HCEC 1CT (cell line): ENCODE measurements at places on chromosomes 3 and 15.

- DNase-seq = no peak
These were observed 27.0 kb downstream of the KATNBL1 start for GRCh38 chr15:34182942-34183341.

DNA sequence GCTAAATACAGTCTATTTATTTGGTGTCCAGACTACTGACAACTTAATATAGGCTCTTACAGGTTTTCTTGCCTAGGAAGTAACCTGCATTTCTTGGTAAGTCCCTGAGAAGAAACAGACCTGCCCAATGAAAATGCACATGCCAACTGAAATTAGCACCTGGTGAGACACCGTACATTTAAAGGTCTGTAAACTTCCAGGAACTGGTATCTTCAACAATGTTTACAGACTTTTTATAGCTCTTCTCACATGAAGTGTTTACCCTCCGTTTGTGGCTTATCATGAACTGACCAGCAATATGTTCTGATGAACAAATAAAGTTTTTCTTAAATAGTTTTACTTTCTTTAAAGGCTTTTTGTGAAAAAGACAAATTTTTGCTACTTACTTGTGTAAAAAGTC is 93.3 kb downstream of the PCCB start:
- no peak for DNase-seq

GRCh38 chr15:40336744-40337122 is 4.0 kb downstream of the CCDC9B start:
- DNase-seq = no peak

DNA sequence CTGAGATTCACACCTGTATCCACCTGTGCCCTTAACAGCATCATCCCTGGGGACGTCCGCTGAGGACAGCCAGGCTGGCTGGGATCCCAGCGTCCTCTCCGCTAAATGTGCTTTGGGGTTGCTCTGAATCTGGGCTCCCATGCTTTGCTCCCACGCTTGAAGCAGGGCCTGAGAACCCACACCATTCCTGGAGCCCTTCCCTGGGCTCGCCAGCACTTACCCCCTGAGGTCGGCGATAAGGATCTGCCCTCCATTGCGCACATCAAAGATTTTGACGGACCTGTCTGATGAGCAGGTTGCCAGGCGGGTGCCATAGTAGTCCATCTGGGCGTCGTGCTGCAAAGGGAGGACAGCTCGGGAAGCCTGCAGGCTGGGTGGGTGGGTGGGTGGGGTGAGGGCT is 5.8 kb downstream of the SEC13 start:
- DNase-seq = no peak

DNA sequence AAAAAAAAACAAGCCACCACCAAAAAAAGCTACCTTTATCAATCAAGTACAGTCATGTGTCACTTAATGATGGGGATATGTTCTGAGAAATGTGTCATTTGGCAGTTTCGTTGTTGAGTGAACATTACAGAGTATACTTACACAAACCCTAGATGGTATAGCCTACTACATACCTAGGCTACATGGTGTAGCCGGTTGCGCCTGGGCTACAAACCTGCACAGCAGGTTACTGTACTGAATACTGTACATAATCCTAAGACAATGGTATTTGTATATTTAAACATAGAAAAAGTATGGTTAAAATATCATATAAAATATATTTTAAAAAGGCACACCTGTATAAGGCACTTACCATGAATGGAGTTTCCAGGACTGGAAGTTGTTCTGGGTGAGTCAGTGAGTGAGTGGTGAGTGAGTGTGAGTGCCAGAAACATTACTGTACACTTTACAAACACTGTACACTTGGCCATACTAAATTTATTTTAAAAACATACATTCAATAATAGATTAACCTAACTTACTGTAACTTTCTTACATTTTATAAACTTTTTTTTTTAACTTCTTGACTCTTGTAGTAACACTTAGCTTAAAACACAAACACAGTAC is 25.9 kb upstream of the JMJD7 start:
- peak; percentile 54 for DNase-seq

GRCh38 chr3:18609187-18609586 is 184.0 kb upstream of the SATB1 start:
- DNase-seq = no peak

DNA sequence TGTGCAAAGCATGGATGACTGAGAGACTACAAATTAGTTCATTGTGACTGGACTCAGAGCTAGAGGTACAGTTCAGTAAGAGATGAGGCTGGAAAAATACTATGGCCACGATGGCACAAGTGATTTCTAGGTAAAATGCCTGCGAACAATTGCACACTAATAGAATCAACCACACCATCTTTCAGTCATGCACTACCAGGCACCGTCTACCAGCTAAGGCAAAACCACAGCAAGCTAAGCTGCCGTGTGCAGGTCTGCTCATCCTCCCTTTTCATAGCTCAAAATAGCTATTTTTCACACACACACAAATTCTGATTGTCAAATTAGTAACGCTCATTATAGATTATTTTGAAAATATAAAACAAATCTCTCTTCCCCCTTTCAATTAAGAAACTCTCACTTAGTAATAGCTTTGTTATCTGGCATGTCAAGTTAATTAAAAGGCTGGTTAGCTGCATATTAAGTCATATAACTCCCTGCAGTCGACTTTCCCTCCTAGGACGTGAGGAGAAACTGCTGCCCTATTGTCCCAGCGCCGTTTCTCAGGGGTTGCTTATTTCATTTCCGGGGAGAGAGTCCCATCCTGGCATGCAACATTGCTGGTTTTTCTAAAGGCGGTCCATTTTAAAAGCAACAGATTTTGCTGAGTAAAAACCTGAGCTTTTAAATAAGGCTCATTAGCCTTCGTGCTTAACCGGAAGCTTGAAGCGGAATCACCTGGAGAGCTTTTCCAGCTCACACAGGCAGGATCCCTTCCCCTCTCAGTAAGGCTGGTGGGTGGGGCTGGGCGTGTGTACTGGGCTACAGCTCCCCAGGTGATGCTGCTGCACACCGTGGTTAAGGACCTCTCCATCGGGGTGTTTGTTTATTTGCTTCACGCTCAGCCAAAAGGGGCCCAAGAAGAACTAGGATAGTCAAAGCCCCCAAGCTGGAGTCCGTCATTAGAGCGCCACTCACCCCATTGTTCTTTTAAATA is 16.9 kb upstream of the MEX3B start:
- no peak for DNase-seq

GRCh38 chr3:111278959-111279358 is 207.3 kb downstream of the NECTIN3 start:
- no peak for DNase-seq

GRCh38 chr15:58771621-58772250 is 634 bp downstream of the MINDY2 start:
- DNase-seq = peak; percentile 31

DNA sequence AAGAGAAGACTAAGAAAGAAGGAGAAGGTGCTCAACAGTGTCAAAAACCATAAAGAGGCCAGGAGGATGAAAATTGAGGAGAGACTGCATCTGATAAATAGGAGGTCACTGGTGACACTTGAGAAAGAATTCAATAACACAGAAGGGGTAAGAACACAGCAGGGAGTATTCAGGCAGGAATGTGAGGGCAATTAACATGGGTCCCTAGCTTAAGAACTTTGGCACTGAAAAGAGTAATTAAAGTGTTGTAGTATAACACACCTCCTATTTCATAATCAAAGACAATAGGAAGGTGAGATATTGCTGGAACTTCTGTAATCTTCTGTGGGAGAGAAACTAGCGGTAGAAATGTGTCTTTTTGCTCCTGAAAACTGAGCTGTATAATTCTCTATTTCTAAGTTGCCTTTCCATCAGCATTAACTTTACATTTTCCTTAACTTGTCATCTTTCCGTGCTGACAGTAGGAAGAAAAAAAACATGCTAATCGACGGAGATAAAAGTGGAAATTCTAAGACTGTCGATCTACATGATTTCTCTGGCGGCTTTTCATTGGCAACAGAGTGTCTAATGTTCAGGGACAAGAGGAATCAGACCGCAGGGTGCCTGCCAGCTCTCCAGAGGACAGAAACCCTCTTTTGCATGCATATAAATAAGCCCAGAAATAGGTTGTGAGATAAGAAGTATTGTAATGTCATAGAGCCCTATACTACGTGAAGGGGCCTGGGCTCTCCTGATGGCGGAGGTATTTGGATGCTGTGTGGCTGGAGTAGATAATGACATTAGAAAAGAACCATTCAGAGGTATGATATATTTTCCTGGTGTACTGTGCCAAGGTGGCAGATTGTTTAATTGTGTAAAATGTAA is 147.9 kb upstream of the GAP43 start:
- DNase-seq = no peak

DNA sequence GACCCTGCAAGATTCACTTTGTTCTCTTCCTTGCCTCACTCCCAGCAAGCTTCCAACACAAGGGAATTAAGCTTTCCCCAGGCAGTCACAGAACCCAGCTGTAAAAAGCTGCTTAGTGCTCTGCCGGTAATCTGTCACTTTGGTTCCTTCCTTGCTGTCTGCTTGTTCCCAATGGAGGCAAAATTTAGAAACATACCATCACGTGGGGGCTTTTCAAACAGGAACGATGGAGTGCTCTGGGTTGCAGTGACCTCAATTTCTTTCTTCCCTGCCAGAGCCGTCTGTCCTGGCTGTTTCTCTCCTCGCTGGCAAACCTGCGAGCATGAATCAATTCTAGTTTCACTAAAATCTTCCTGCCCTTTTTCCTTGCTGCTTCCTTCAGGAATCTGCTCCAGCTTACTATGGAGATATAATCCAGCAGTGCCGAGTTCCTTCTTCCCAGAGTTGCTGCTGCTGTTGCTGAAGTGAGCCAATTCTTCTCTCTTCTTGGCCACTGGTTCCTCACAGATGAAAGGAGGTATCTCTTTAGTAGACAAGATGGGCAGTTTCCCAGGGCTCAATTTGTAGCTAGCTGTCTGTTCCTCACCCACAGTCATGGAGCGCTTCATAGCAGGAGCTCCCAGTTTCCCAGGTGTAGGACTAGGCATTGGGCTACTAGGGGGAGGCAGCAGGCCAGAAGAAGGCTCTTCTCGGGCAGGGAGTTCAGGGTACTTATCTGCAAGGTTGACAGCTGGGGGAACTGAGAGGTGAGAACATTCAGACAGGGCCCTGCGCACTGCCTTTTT is 88.1 kb downstream of the DHX30 start:
- no peak for DNase-seq

DNA sequence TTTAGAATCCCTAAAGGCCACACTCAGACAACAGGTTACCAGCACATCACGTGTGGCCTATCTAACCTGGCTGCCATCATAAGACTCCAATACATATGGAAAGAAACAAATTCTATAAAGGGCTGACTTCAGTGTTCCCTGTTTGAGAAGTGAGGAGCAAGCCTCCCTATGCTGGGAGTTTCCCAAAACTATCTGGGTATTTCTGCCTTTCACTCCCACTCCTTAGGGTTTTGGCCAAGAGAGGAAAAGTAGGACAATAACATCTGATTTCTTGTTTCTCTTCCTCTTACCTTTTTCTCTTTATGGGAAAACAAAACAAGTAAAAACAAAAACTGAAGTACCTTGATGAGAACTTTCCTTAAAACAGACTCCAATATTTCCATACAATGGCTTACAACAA is 121.5 kb upstream of the COL8A1 start:
- no peak for DNase-seq

DNA sequence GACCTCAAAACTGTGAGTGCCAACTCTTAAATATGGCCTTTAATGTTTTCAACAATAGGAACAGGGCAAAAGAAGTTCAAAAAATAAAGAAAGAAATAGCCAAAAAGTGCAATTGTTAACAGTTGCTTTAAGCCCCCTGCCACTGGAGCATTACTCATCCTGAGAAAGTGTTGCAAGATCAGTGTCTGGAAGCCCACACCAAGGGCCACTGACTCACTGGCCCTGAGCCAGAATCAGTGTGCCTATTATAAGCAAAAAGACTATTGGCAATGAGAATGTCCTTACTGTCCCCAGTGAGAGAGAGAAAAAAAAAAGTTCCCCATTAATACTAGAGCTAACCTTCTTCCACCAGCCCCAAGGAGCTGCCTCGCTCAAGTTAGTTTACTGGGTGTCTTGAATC is 480.1 kb upstream of the ZNF385D start:
- DNase-seq = no peak

- DNase-seq = peak; percentile 10
These were observed 9.0 kb downstream of the MTFMT start for GRCh38 chr15:65020419-65020818.

- DNase-seq = peak; percentile 77
These were observed 4.5 kb upstream of the MGA start for GRCh38 chr15:41655716-41656115.

- DNase-seq = no peak
These were observed 207.3 kb downstream of the SQOR start for GRCh38 chr15:45842151-45842550.

- no peak for DNase-seq
These were observed 91.1 kb downstream of the WNT7A start for GRCh38 chr3:13788522-13789424.

GRCh38 chr3:132265488-132265887 is 51.7 kb upstream of the ACP3 start:
- DNase-seq = no peak

DNA sequence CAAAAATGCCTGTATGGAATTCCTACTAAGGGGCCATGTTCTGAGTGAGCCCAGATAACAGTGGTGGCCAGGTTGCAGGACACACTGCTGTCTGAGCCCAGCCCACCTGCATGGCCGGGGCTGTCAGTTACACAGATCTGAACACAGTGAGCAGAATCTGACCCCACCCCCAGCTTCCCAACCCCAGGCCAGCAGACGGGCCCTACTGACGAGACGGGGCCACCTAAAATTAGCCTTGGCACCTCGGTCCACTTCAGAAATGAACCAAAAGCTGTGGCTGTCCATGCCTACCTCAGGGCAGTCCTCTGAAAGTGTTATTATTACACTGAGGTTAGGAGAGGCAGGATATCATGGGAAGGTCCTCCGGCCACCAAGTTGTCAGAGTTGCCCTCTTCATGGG is 51.8 kb downstream of the LMCD1 start:
- DNase-seq = no peak

GRCh38 chr15:39248204-39248603 is 332.7 kb upstream of the THBS1 start:
- peak; percentile 64 for DNase-seq

DNA sequence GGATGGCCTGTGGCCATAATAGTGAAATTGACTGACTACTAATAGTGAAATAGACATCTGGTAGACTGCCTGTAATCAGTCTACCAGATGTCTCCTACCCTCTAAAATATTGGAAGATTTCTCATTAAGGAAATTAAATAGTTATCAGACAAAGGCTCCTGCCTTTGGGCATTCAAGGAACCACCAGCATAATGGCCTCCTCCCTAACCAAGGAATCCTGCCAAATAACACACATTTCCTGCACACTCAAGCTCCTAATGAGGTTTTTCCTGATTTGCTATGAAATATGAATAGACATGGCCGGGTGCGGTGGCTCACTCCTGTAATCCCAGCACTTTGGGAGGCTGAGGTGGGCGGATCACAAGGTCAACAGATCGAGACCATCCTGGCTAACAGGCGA is 14.6 kb downstream of the NUSAP1 start:
- no peak for DNase-seq

DNA sequence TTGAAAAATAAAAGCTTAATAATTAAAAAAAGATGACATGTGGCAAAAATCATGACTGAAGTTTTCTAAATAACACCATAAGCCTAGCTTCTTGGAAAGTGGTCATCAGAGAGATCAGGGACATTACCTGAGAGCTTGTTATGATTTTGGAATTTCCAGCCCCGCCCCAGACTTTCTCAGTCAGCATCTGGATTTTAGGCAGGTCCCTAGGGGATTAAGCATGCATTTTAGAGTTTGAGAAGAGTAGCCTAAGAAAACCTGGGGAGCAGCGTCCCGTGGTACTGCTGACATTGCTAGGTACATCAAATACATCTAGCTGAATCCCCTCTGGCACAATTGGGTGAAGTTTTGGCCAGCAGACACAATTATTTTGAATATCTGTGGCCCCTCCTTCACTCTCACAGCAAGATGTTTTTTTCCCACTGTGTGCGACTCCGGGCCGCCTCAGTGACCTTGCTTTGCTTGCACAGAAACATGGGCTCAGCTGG is 58.7 kb upstream of the MEF2A start:
- DNase-seq = no peak
